ENCODE measurements at places on chromosomes 16 and 17.

- peak; percentile 19 for ATAC-seq
Observed at GRCh38 chr16:58684001-58684353, 593 bp downstream of the SLC38A7 start.

DNA sequence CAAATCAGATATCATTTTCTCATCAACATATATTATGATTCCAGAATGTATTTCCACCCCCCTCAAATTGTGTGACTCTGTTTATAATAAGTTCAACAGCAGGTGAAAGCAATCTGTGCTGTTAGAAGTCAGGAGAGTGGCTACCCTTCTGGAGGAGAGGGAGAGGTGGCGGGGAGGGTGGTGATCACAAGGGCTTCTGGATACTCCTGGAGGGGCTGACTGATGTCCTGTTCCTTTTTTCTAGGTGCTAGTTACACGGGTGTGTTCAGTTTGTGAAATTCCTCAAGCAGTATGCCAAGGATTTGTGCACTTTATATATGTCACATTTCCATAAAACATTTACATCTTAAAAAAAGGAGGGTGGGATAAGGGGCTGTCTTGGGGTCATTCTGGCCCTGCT, 119.1 kb downstream of the IRF8 start:
- peak; percentile 28 for ATAC-seq

DNA sequence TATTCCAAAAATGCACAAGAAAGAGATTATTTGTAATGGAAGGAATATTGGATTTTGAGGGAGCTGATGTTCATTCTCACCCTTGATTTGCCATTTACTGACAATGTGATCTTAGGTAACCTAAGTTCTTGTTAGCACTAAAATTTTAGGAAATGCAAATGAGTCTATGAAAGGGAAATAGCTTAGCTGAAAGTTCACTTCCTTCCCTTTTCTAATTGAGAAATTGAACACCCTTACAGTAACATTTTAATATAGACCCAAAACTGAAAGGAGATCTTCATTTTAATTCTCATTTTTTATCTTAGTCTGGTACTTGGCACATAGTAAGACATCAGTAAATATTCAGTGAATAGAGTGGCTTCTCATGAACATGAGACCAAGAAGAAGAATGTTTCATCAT, 10.9 kb upstream of the WSB1 start:
- ATAC-seq: no peak

- no peak for ATAC-seq
Observed at GRCh38 chr16:19137201-19138128, 23.7 kb downstream of the ITPRIPL2 start.

- ATAC-seq: no peak
Observed at GRCh38 chr16:50208460-50208931, 55.4 kb downstream of the TENT4B start.

GRCh38 chr16:56423584-56424403, 1.6 kb downstream of the AMFR start:
- no peak for ATAC-seq

DNA sequence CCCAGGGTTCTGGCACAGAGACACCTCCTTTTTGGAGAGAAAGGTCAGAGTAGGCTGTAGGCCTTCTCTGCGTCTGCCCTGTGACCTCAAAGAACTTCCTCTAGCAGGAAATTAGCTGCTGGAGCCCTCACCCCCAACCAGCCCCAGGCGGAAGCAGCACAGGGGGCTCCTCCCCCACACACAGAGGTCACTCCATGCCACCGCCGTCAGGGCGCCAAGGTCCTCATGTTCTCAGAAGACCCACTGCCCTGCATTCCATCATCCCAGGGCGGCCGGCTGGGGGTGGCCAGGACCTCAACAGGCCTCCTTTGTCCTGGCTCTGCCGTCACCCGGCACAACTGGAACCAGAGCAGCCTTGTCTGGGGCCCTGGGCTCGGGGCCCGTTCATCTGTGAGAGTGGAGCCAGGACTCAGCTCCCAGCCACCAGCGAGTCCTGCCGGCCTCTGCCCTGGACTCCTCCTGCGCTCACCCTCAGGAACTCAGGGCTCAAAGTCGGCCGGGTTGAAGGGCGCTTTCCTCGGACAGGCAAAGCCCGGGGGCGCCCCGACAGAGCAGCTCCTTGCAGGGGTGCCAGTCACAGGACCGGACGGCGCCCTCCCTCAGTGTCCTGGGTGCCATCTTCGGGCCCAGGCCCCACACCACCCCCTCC, 1.2 kb downstream of the TMC6 start:
- peak; percentile 45 for ATAC-seq

DNA sequence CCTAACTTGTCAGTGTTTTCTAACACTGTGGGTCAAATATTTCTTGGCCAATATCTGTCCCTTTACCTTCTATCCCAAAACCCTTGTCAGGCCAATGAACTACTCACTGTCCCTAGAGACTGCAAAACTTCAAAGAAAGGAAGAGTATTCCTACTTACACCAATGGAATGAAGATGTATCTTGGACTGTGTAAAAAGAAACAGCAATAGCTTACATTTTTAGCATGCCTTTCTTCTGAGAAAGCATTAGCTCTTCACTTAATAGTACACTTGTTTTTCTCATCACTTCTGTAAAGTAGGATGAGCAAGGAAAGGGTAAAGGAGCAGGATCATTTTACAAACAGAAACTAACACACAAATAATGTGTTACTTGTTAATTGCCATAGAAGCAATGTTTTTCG, 73.9 kb downstream of the STH start:
- peak; percentile 46 for ATAC-seq

- no peak for ATAC-seq
Observed at GRCh38 chr16:85918436-85918835, 19.5 kb downstream of the IRF8 start.

DNA sequence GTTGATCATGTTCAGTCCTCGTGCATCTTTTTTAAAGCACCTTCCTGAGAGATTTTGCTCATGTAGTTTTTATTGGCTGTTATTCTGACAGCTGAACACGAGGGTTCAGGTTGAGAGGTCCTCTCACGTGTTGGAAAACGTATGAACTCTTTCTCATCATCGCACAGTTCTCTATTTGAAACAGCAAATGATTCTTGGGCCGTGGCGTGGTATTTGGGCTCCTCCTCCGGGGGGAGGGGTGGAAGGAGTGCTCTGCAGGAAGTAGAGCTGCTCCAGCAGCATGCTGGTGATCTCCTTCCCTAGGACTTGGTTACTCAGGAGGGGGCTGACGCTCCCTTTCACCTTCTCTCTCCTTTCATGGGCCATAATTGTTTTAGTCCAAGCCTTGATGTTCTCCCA, 70.4 kb downstream of the KSR1 start:
- ATAC-seq: peak; percentile 40

DNA sequence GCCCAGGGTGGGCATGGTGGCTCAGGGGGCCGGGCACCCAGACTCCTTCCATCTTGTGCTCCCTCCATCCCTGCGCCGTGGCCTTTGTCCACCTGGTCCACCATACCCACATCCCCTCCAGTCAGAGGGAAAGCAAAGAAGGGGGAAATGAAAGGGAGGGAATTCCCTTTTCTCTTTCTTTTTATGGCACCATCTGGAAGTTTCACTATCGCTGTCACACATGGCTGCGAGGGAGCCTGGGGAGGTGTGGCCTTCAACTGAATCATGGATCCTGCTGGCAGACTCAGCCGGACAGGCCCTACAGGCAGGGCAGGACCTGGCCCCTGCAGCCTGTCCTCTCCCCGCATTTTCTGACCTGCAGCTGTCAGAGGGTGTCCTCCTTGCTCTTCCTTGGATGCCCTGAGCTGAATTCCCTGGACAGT, 6.2 kb downstream of the SLC12A3 start:
- ATAC-seq: no peak

GRCh38 chr17:80696456-80696855, 151.8 kb downstream of the RPTOR start:
- no peak for ATAC-seq

GRCh38 chr17:40287159-40287493, 553 bp upstream of the CDC6 start:
- no peak for ATAC-seq

DNA sequence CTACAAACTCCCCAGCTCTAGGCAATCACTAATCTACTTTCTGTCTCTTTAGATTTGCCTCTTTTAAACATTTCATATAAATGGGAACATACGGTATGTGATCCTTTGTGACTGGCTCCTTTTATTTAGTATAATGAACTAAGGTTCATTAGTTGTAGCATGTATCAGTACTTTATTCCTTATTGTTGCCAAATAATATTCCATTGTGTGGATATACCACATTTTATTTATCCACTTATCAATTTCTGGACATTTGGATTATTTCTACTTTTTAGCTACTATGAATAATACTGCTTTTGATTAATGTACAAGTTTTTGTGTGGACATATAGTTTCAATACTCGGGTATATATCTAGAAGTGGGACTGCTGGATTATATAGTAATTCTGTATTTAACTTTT, 7.9 kb downstream of the DDX19B start:
- no peak for ATAC-seq

- ATAC-seq: no peak
Observed at GRCh38 chr16:10551881-10552280, 28.5 kb downstream of the EMP2 start.

GRCh38 chr17:79811011-79811867, 14.4 kb upstream of the CBX8 start:
- no peak for ATAC-seq

DNA sequence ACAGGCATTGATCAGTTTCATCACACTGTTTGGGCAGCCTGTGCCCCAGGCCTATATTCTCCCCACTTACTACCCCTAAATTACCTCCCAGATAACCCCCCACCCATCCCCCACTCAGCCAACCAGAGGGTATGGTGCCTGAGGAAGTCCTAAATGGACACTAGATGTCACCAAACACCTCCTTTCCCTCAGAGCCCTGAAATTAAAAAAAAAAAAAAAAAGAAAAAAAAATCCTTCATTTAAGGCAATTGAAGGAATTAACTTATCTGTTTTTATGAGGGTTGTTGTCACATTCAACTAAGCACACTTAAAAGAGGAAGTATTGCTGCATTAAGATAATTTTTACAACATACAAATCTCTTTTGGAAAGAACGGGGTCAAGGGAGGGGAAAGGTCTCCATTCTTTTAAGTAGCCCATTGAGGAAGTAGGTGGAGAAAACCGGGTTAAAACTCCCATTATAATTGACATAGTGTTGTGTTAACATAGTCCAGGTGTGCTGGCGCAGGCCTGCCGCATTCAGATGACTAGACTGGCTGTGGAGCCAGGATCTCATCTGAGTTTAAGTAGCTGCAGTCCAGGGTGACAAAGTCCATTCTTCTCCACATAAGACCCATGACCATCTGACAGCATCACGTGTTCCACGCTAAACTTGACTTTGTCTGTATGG, 46.3 kb downstream of the SNX11 start:
- ATAC-seq: no peak

DNA sequence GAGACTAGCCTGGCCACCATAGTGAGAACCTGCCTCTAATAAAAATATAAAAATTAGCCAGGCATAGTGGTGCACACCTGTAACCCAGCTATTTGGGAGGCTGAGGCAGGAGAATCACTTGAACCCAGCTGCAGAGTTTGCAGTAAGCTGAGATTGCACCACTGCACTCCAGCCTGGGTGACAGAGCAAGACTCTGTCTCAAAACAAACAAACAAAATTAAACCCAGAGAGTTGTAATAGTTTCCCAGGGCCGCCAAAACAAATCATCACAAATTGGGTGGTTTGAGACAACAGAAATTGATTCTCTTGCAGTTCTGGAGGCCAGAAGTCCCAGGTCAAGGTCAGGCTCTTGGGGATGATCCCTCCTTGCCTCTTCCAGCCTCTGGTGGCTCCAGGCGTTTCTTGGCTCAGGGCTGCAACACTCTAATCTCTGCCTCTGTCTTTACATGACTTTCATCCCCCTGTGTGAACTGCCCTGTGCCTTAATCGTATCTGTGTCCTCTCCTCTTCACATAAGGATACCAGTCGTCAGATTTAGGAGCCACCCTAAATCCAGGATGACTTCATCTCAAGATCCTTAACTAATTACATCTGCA, 100.3 kb upstream of the NOL11 start:
- ATAC-seq: no peak

DNA sequence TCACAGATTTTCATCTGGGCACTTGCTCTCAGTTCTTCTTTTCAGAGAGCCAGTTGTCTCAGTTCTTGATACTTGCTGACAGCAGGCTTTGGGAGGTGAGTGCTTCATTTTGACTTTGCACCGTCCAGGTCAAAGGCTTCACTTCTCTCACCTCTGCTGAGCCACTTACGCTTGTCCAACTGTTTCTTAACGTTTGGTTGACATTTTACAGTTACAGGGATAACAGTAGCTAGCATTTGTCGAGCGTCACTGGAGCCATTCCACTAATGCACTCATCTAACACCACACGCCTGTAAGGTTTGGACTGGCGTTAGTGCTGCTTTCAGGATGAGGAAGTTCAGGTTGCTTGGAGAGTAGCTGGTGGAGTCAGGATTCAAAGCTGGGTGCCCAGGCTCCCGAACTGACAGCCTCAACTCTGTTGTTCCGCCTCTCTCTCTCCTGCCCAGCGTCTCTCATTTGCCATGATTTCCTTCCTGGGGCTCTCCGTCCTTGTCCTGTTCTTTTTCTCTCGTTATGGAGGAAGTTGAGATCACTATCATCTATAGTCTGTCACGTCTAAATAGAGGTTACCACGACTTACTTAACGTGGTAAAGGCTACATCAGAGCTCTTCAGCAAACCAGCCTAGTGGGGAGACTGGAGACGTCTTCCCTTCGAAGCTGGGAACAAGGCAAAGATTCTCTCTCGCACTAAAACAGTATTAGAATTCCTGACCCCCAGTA, 220.8 kb downstream of the RPTOR start:
- no peak for ATAC-seq

DNA sequence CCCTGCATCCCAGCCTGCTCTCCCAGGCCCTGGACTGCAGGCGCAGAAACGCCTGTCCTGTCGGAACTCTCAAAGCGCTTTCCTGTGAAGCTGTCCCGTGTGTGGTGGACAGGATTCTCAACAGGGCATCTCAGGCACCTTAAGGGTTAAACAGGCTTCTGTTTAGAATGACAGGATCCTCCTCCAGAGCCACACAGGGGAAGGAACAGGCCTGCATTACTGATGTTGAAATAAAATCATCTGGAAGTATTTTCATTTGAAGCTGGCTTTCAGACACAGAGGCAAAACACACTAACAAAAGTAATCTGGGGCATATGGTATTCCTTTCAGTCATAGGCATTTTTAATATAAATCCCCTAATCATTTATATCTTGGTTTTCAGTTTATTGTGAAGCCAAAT, 7.4 kb downstream of the HS3ST3A1 start:
- ATAC-seq: no peak

GRCh38 chr17:49369089-49369488, 7.0 kb upstream of the ZNF652 start:
- no peak for ATAC-seq

- no peak for ATAC-seq
Observed at GRCh38 chr17:20920095-20920814, 122.6 kb downstream of the USP22 start.

GRCh38 chr17:3558603-3559269, 1.1 kb upstream of the TRPV3 start:
- peak; percentile 44 for ATAC-seq

DNA sequence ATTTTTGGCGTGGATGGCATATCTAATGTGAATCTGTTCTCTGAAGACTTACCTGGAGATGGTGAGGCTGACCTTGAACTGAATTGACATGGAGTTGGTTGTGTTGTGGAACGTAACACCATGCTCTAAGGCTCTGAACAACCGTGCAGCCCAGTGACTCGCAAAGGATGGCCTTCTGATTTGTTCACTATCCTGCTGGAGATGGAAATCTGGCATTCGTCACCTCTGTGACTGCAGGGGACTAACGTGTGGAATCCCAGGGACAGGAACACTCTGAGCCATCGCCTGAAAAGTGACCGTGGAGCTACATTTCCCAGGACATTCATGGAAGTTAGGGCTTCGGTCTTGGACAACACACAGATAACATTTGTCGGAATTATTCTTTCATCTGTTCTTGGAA, 61.1 kb downstream of the BANP start:
- ATAC-seq: no peak

- ATAC-seq: peak; percentile 93
Observed at GRCh38 chr17:77542551-77543490, 402.1 kb downstream of the SEC14L1 start.
